Effector CD4-positive, alpha-beta T cell (primary cell): ENCODE measurements at places on chromosomes 16 and 17.

DNA sequence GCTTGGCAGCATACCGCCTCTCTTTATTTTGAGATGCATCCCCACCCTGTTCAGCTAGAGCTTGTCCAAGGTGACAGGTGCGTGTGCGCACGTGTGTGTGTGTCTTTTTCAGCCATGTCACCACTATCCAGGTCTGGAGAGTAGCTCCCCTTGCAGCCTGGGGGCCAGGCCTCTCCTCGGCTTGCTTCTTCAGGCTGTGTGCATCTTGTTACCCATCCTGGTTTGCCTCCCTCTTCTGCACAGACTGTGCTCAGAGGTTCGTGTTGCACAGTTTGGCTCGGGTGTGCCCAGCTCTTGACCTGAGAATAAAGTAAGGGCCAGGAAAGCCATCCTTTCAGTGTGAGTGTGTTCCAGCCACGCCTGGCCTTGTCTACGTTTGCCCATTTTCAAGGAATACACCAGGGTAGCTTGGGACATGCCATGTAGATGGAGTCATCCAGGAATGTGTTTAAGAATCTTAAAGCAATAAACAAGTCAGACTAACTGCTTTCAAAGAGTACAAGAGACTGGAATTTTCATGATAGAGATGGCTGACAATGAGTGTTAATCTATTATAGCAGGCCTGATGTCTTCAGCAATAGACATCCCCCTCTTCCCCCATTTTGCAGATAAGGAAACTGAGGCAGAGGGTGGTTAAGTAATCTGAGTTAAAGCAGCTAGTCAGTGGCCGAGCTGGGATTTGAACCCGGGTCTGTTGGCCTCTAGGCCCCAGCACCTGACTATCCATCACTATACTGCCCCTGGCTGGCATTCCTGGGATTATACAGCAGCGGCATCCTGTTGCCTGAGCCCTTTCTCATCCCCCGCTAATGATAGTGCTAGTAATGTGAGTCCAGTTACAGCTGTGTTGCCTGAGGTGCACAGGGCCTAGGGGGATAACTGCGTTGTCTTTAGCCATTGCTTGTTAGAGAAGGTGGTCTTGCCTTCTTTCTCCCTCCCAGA, 77.9 kb downstream of the KSR1 start:
- no peak for DNase-seq

DNA sequence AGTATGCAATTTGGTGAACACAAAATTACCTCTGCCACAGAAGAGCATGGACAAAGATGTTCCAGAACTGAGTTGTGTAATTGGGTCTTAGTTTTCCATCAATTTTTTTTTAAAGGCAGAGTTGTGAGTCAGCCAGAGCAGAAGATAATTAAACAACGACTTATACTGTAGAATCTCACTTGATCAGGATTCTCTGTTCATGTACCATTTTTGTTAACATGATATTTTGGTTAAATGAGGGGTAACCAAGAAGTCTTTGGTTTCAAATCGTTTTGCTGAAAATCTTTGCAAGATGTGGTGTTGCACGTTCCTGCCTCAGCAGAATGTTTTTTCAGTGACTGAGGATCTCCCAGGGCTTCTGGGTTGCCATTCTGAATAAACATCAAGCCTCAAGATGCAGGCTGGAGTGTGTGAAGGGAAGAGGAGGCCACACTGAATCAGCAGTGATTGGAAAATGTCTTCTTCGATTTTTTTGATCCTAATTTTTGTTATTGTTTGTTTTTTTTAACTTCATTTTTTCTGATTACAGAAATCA, 232.6 kb upstream of the IRX3 start:
- no peak for DNase-seq

GRCh38 chr16:12434567-12434966, 369.1 kb downstream of the CPPED1 start:
- no peak for DNase-seq

- no peak for DNase-seq
Measured at GRCh38 chr17:60598001-60598736, 1.8 kb upstream of the PPM1D start.
